Upper lobe of right lung (tissue), 1 donor: ENCODE measurements at places on chromosomes 3 and 15. TPM values are rescaled to one million over a fixed set of nuclear protein-coding genes. Genes with fewer than 3 reads are reported as not detected.

DNA sequence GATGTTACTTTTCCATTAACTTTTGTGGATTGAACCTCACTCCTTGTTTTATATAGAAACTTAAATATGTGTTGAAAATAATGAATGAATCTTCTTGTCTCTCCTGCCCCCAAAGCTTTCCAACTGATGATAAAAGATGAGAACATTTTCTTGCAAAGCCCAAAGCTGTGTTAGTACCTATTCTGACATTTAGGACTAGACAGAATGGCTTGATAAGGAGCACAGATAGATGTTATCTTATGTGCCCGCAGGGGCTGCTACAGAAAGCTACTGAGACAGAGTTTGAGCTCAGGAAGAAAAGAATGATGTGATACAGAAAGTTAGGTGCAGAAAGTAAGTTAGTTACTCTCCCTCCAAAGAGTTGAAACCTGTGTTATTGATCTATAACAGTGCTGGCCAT lies 109.4 kb upstream of the ATP11B start:
- DNase-seq, result no peak

The TRAT1 gene
- 1.1 TPM for total RNA-seq

The CCR8 gene
- total RNA-seq, result not detected

DNA sequence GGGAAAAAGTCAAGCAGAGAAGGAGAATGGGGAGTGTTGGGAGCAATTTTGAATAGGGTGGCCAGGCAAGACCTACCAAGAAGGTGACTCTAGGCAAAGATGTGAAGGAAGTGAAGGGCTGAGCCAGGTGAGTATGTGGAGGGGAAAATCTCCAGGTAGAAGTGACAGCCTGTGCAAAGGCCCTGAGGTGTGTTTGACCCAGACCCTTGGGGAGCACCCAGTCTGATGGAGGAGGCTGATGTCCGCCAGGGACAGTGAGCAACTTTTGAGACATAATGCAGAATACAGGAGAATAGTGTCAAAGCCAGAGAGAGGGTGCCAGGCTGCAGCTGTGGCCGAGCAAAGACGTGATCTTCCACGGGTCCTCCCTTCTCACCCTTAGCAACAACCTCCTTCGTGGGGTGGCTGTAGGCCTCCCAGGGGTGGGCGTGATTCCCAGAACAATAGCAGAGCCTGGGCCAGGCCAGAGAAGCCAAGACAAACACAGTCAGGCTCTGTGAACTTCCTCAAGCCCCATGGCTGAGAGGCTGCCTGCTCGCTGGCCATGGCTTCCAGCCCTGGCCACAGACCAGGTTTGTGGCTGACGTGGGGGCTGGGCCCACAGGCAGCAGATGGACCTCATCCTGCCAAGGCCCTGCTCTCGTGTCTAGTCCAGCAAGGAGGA lies 58.1 kb downstream of the SLC6A6 start:
- DNase-seq, result no peak

DNA sequence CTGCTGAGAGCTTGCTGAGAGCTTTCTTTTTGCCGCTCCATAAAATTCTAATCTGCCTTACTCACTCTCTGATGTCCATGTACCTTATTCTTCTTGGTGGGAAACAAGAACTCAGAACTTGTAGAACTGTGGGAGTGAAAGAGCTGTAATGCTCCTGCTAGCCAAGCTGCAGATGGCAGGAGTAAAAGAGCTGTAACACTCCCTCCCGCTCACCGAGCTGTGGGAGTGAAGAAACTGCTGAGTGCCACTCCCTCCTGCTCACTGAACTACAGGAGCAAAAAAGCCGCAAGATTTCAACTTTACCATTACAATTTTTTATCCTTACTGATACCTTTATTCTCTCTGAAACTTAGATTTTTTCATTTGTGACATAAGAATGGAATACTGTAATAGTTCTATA lies 199.1 kb downstream of the SI start:
- no peak for DNase-seq

GRCh38 chr3:150069154-150069527 lies 98.4 kb upstream of the PFN2 start:
- no peak for DNase-seq

The CATSPER2 gene
- 3.3 TPM for total RNA-seq

DNA sequence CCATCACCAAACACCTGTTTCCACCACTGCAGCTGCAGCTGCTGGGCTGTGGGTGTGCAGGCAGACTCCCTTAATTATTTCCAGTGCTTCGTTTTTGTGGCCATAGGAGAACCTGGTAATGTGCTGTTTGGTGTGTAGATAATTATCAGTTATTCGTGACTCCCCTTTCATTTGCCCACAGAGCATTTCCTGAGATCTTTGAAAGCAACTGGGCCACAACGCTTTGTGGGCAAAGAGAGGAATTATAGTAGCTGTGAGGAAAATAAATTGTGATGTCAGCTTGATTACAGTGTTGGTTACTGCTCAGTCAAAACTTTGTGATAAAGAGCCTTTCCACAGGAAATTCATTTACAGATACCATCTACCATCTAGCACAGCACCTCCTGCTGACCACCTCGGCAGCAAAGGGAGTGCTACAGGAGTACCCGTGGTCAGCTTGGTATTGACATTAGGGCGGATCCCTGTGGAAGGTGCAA lies 193.3 kb upstream of the SLCO3A1 start:
- DNase-seq, result no peak

DNA sequence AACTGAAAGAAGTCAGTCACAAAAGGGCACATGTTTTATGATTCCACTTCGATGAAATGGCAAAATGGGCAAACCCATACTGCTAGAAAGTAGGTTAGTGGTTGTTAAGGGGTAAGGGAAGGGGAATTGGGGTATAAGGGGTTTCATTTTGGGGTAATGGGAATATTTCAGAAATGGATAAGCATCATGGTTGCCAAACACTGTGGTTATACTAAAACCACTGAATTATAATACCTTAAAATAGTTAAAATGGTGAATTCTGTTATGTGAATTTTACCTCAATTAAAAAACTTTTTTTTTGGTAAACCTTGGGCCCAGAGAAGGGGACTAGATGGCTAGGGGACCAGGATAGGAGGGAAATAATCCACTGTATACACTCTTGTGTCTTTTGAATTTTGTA lies 52.3 kb upstream of the BHLHE40 start:
- no peak for DNase-seq

GRCh38 chr15:56205061-56205876 lies 38.4 kb downstream of the RFX7 start:
- no peak for DNase-seq
